Stimulated activated CD4-positive, alpha-beta T cell treated with anti-CD3 and anti-CD28 coated beads, TNF-alpha, amount 100 ng/mL, for 48 hours (primary cell): ENCODE measurements at places on chromosomes 12 and 14.
A peak's percentile ranks its signal among the peaks of the same experiment; 100 is the strongest.

- no peak for DNase-seq
Measured at GRCh38 chr12:84542289-84542688, 370.3 kb downstream of the SLC6A15 start.

DNA sequence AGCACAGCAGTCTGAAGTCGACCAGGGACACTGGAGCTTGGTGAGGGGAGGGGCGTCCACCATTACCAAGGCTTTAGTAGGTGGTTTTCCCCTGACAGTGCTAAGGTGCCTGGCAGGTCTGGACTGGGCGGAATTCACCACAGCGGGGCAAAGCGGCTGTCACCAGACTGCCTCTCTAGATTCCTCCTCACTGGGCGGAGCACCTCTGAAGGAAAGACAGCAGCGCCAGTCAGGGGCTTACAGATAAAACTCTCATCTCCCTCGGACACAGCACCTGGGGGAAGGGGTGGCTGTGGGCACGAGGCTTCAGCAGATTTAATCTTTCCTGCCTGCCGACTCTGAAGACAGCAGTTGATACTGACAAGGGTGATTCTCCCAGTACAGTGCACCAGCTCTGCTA lies 39.1 kb downstream of the DDHD1 start:
- DNase-seq = no peak

- DNase-seq = peak; percentile 41
Measured at GRCh38 chr12:51341251-51342007, 5.0 kb downstream of the CELA1 start.

DNA sequence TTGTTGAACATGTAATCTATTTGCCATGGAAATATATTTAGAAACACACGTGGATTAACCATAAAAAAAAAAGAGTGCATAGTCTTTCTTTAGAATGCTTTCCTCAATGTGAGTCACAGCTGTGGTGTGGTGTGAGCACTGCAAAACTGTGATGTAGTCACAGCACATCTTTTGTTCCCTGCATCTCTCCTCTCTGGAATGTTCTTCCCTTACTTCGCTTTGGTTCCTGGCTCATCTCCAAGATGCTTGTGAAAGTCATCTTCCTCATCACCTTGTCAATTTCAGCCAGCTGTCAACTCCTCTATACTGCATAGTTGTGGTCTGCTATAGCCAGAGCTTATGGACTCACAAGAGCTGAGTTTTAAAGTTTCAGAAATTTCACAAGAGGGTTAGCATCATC lies 60.2 kb downstream of the STAB2 start:
- DNase-seq = no peak

DNA sequence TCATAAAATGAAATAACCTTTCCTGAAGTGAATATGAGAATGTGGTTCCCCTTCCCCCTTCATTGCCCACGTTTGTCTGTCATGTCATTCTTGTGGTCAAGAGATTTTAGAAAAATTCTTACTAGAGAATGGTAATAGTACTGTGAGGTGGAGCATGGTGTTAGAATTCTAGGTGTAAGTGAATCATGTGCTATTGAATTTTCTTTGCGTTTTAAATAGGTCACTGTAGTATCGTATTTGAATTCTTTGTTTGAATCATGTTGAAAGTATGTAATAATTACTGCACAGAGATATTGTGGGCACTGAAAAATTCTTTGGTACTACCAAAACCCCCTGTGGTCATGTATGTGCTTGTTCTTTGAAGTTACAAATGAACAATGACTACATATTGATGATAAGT lies 49.9 kb downstream of the FUT8 start:
- no peak for DNase-seq

DNA sequence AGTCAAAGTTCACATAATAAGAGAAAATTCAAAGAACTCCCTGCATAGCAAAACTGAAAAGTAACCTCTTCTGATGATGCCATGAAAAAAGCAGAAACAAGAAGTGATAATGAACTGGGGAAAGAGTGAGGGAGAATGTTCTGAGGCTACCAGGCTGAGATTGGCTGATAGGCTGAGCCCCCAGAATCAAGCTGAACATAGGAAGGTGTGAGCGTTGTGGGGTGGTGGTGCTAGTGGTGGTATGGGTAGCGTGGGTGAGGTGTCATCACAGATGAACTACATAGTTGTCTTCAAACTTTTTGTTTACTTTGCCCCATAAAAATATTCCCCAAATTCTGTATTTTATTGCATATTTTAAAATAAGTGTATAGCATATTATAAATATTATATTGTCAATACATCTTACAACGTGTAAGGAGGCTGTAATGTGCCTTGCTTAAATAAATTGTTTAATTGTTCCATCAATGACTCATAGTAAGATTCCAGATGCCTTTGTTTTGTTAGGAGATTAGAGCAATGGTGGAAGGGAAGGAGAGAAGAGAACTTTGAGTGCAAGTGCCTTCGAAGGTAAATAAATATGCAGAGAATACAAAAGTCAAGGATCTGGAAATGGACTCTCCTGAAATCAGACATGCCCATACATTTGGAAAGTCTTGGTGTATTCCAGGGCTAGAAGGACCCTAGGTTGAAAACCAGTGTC lies 15.8 kb upstream of the CFAP54 start:
- DNase-seq = no peak

- no peak for DNase-seq
Measured at GRCh38 chr14:66078006-66078405, 408.2 kb upstream of the CCDC196 start.

DNA sequence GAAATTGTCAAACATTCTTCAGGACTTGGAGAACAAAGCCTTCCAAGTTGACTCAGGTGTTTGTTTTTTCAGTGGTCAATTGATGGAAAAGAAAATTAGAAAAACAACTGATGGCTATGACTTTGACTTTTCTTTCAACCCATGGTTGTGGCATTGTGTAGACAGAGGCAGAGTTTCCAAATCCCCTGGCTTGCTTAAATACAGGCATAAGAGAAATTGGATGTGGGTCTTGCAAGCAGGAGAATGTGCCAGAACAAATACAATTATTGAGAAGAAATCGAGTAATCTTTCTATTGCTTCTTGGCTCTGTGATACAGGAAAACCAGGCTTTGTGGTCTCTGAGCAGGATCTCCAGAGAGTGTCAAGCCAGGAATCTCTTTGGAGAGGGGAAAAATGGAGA lies 40.9 kb upstream of the FRMD6 start:
- no peak for DNase-seq

DNA sequence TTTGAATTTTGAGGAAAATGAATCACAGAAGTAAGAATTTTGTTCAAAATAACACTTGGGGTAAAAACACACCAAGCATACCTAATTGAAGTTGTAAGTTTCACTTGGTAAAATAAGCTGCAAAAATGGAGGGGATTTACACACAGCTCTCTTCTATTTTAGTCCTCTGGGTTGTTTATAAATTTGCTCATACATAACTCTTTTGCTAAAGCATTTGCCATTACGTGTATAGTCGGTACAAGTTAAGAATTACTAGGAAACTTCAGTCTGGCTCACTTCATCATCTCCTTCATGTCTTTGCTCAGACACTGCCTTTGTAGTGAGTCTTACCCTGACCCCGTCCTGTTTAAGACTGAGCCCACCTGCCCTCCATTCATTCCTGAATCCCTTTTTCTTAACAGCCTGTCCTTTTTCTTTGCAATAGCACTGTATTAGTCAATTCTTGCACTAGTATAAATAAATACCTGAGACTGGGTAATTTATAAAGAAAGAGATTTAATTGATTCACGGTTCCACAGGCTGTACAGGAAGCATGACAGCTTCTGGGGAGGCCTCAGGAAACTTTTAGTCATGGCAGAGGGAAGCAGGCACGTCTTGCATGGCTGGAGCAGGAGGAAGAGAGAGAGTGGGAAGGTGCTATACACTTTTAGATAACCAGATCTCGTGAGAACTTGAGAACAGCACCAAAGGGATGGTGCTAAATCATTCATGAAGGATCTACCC lies 451.1 kb downstream of the PCNX1 start:
- peak; percentile 10 for DNase-seq

DNA sequence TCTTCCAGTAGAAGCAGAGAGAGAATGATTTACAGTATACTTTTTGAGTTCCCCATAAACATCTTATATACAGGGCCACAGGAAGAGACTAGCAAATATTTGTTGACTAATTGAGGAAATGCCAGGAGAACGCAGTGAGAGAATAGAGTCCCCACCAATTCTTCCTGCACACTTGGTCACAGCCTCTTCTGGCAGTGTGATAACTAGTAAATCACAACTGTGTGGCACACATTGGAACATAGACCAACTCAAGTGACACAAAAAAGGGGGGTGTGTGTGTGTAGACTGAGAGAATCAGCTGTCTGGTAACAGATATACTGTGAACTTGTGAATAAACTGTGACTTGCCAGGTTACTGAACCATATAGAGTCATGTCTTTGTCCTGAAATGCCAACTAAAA lies 10.2 kb downstream of the PFKM start:
- DNase-seq = no peak

GRCh38 chr14:23411563-23412525 lies 3.8 kb upstream of the MYH6 start:
- DNase-seq = no peak

GRCh38 chr14:22807432-22808087 lies 7.7 kb downstream of the SLC7A7 start:
- no peak for DNase-seq

- DNase-seq = no peak
Measured at GRCh38 chr14:68367536-68367935, 425.3 kb downstream of the ZFP36L1 start.

DNA sequence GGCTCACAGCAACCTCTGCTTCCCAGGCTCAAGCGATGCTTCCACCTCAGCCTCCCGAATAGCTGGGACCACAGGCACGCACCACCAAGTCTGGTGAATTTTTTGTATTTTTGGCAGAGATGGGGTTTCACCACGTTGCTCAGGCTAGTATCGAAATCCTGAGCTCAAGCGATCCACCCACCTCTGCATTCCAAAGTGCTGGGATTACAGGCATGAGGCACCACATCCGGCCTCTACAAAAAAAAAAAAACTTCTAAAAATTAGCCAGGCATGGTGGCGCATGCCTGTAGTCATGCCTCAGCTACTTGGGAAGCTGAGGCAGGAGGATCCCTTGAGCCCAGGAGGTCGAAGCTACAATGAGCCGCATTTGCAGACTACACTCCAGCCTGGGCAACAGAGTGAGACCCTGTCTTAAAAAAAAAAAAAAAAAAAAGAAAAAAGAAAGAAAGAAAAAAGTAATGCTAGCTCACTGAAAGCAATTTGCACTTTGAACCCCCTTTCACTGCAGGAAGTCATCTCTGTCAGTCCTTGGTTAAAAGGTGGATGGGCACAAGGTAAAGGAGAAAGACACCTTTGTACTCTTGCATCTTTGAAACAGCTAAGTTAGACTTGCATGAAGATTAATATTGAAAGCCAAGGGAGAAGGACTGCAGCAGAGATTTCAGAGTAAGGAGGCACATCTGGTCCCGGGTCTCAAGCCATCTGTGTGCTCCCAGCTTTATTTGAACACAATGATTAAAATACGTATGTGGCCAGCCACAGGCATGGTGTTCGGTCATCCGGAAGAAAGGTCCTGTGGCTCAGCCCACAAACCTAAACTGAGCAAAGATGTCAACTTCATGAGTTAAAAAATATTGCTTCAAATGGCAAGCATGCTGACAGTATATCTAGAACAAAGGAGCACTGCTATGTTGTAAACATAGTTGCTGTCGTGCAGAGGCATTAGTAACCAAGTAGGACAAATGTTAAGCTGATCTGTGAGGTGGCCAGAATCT lies 103.8 kb upstream of the HMGA2 start:
- DNase-seq = no peak

- no peak for DNase-seq
Measured at GRCh38 chr12:104886418-104887401, 71.4 kb downstream of the SLC41A2 start.

GRCh38 chr12:67920413-67920812 lies 68.8 kb upstream of the IFNG-AS1 start:
- DNase-seq = no peak

- no peak for DNase-seq
Measured at GRCh38 chr14:100842799-100843198, 16.9 kb downstream of the MEG3 start.

- DNase-seq = no peak
Measured at GRCh38 chr12:102421802-102422583, 58.4 kb downstream of the IGF1 start.

- no peak for DNase-seq
Measured at GRCh38 chr12:5648692-5649359, 216.9 kb downstream of the NTF3 start.

DNA sequence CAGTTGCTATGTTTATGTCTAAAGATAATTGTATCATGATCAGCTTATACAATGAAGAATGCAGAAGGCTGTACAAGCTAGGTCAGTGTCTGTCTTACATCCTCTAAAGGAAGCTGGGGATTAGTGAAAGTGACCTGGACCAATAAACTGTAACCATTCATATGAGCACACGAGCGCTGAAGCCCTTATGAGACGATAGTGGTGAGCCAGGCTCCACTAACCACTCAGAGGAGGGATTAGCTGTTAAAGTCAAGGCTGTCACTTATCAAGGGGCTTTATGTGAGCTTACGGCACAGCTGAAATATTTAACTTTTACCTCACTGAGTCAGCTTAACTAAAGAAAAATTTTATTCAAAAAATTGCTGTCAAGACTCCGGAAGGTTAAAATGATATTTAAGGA lies 30.3 kb downstream of the NDUFA12 start:
- DNase-seq = no peak

DNA sequence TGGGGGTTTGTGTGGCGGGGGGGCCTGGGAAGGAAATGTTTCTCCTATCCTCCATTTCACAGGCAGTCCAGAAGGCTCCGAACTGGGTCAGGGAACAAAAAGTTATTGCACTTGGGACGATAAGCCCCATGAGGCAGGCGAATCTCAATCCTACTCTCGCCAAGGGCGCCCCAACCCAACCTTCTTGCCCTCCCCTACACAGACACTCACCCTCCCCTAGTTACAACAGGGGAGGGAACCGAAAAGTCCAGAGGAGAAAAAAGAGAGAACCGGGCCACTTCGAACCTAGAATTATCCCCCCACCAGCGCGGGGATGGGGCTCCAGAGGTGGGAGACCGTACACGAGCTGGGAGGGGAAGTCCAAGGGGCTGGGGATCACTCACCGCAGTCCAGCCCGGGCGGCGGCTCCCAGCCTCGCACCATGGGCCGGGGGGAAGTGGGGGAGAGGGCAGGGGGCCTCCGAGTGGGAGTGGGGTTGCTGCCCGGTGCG lies 357 bp downstream of the HOMEZ start:
- DNase-seq = no peak

GRCh38 chr14:58054100-58054499 lies 97.9 kb downstream of the ARMH4 start:
- no peak for DNase-seq

- no peak for DNase-seq
Measured at GRCh38 chr14:50839691-50840090, 8.7 kb upstream of the NIN start.

GRCh38 chr14:99612738-99613330 lies 8.8 kb upstream of the CCDC85C start:
- DNase-seq = no peak

DNA sequence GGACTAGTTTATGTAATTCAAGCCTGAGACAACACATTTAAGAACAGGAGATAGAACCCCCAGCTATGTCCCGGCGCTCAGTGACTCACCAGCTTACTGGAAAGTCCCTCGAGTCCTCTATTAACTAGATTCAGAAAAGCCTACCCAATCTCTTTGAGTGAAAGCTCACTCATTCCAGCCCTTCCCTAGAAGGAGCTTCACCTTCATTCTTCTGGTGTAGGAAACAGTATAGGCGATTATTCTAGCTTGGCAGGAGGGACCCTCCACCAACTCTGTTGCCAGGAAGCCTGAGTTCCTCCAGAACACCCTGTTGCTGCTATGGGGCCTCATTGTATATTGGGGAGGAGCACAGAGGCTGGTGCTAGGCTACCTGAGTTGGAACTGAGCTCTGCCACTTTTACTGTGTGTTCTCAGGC lies 57.2 kb upstream of the AEBP2 start:
- DNase-seq = peak; percentile 28

GRCh38 chr12:66149702-66150398 lies 19.3 kb upstream of the LLPH start:
- DNase-seq = no peak
